CD4-positive, CD25-positive, alpha-beta regulatory T cell (primary cell): ENCODE measurements at places on chromosomes 6 and 20. TPM values are rescaled to one million over a fixed set of nuclear protein-coding genes. Genes with fewer than 3 reads are reported as not detected.

GRCh38 chr6:128519931-128520435 is 416 bp downstream of the PTPRK start:
- DNase-seq, result no peak
- peak overlapping the region; percentile 46 for H3K4me3 ChIP-seq
- peaks cover 18% of the 10 kb centered on the region for H3K4me1 ChIP-seq
- H3K27me3 ChIP-seq, result peaks cover 37% of the 10 kb centered on the region

DNA sequence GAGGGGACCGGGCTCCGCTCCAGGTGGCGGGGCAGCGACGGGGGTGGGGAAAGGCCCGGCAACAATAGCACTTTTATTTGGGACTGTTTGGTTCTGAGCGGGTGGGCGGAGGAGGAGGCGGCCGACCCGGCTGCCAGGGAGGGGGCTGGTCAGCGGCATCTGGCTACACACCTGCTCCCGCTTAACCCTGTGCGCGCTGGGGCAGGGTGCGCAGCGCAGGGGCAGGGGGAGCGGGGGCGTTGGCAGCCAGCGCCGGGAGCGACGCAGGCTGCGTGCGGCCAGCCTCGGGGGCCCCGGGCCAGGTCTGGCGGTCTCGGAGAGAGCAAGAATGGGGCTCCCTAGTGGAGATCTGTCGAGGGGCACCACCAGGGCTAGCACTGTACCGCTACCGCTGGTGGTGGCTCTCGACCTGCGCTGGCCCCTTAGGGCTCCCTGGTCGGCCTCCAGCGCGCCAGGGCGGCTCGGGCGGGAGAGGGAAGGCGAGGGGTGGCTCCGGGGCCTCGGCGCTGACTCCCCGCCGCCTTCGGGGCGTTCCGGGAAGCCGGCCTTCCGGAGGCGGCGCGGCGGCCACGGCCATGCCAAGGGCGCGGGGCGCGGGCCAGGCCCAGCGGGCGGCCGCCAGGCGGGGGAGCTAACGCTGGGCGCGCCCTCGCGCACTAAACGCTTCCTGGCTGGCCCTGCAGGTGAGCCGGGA is 92.4 kb downstream of the NCR2 start:
- H3K4me3 ChIP-seq, result no peak overlapping the region
- no peak for DNase-seq
- H3K27ac ChIP-seq, result no peak overlapping the region
- peaks cover 28% of the 10 kb centered on the region for H3K27me3 ChIP-seq
- H3K36me3 ChIP-seq, result no peaks in the 10 kb centered on the region
- peaks cover 23% of the 10 kb centered on the region for H3K4me1 ChIP-seq

Gene SNAI1
- 1.4 TPM for total RNA-seq

- peak; percentile 46 for DNase-seq
- peak within 1 kb of the TSS; percentile 84 for H3K4me3 ChIP-seq
- H3K4me1 ChIP-seq, result peaks cover 78% of the 10 kb centered on the region
- H3K27me3 ChIP-seq, result no peaks in the 10 kb centered on the region
- H3K36me3 ChIP-seq, result peaks cover 4% of the 10 kb centered on the region
Observed at GRCh38 chr6:32192608-32193039, at the start of gene GPSM3. TSS of gene GPSM3 (minus strand) at chr6:32192643. CDS start at chr6:32192513, 130 bp downstream.

Gene SPTLC3
- 0.54 TPM for total RNA-seq

Gene LAMA2
- 0.47 TPM for total RNA-seq

Gene MYH7B
- total RNA-seq, result 0.20 TPM

- H3K4me3 ChIP-seq, result no peak overlapping the region
- no peak for DNase-seq
- no peak overlapping the region for H3K27ac ChIP-seq
- no peaks in the 10 kb centered on the region for H3K27me3 ChIP-seq
- no peaks in the 10 kb centered on the region for H3K4me1 ChIP-seq
Observed at GRCh38 chr20:61957961-61958715, 107.5 kb downstream of the TAF4 start.

- no peak overlapping the region for H3K27ac ChIP-seq
- H3K27me3 ChIP-seq, result no peaks in the 10 kb centered on the region
- H3K4me3 ChIP-seq, result no peak overlapping the region
- no peak for DNase-seq
- no peaks in the 10 kb centered on the region for H3K4me1 ChIP-seq
- no peaks in the 10 kb centered on the region for H3K36me3 ChIP-seq
Observed at GRCh38 chr20:42435230-42435629, 754.5 kb downstream of the PTPRT start.

DNA sequence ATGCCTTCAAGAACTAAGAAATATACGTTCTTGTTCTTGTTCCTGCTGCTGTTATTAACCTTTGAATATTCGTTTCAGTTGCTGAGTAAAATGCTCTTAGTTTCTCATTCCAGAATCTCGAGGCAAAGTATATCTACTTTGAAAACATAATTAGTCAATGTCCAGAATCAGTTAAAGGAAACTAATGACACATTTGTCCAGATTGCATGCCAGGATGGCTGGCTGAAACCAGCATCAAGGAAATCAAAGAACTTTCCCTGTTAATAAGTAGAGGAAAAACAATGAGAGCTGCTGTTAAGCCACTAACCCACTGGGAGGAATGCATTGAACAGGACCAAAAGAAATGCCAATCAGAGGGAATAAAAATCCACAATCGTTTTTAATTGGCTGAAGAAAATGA is 196.9 kb downstream of the ALDH8A1 start:
- H3K36me3 ChIP-seq, result no peaks in the 10 kb centered on the region
- H3K4me3 ChIP-seq, result no peak overlapping the region
- H3K27me3 ChIP-seq, result peaks cover 7% of the 10 kb centered on the region
- no peaks in the 10 kb centered on the region for H3K4me1 ChIP-seq

Gene FOXF2
- total RNA-seq, result not detected

GRCh38 chr20:5786930-5787795 is 37.0 kb downstream of the SHLD1 start:
- H3K4me1 ChIP-seq, result peaks cover 3% of the 10 kb centered on the region
- no peak overlapping the region for H3K27ac ChIP-seq
- peaks cover 20% of the 10 kb centered on the region for H3K36me3 ChIP-seq
- H3K4me3 ChIP-seq, result no peak overlapping the region
- DNase-seq, result no peak

- H3K27ac ChIP-seq, result no peak overlapping the region
- no peak for DNase-seq
- no peaks in the 10 kb centered on the region for H3K27me3 ChIP-seq
- no peaks in the 10 kb centered on the region for H3K36me3 ChIP-seq
- H3K4me1 ChIP-seq, result no peaks in the 10 kb centered on the region
- no peak overlapping the region for H3K4me3 ChIP-seq
Observed at GRCh38 chr6:156727715-156728385, 49.3 kb upstream of the ARID1B start.

DNA sequence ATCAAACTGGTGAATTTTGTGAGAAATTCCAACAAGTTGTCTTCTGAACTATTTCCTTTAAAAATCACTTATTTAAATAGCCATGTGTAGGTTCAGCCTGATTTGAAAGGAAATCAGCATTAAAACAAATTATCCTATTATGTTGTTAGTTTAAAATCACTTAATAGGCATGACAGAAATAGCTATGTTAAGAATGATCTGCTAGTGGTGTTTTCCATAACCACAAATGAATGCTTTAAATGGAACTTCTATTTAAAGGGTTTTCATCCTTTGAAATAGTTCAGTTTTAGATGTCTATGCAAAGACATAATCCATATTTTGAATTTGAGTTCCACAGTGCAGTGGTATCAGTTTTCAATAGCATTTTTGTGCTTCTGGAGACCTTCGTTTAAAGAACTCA is 120.1 kb downstream of the PLEKHG1 start:
- H3K27ac ChIP-seq, result no peak overlapping the region
- no peaks in the 10 kb centered on the region for H3K36me3 ChIP-seq
- DNase-seq, result no peak
- H3K4me3 ChIP-seq, result no peak overlapping the region
- no peaks in the 10 kb centered on the region for H3K27me3 ChIP-seq
- no peaks in the 10 kb centered on the region for H3K4me1 ChIP-seq

Gene PI16
- total RNA-seq, result 62.2 TPM

GRCh38 chr6:167409079-167409478 is 84.2 kb downstream of the TTLL2 start:
- H3K4me1 ChIP-seq, result no peaks in the 10 kb centered on the region
- H3K4me3 ChIP-seq, result no peak overlapping the region
- no peak for DNase-seq
- no peaks in the 10 kb centered on the region for H3K27me3 ChIP-seq
- H3K36me3 ChIP-seq, result no peaks in the 10 kb centered on the region

GRCh38 chr6:431504-431903 is 40.0 kb downstream of the IRF4 start:
- H3K4me1 ChIP-seq, result peaks cover 12% of the 10 kb centered on the region
- no peaks in the 10 kb centered on the region for H3K36me3 ChIP-seq

Gene CRISP2
- total RNA-seq, result not detected

GRCh38 chr20:38579921-38580320 is 1.1 kb upstream of the ADIG start:
- H3K27ac ChIP-seq, result no peak overlapping the region
- H3K27me3 ChIP-seq, result no peaks in the 10 kb centered on the region
- H3K36me3 ChIP-seq, result peaks cover 19% of the 10 kb centered on the region
- H3K4me1 ChIP-seq, result no peaks in the 10 kb centered on the region
- no peak for DNase-seq

DNA sequence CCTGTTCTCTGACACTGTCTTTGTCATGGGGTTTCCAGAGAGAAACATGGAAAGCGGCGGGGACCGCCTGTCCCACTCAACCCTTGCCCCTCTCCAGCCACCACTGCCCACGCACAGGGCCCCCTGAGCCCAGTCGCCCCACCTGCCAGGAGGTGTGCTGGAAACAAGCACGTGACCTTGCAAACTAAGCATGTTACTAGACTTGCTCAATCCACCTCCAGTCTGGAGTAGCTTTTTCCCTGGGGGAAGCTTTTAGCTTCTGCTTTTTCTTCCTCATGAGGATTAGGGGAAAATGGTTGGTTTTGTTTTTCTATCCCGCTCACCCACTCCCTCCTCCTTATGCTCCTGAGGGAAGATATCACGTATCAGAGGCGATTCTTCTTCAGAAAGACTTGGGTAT is 105.7 kb downstream of the PLEKHG1 start:
- H3K4me3 ChIP-seq, result no peak overlapping the region
- no peak for DNase-seq
- no peak overlapping the region for H3K27ac ChIP-seq
- H3K27me3 ChIP-seq, result no peaks in the 10 kb centered on the region
- no peaks in the 10 kb centered on the region for H3K4me1 ChIP-seq

GRCh38 chr6:112100561-112100960 is 13.2 kb downstream of the FAM229B start:
- H3K4me1 ChIP-seq, result no peaks in the 10 kb centered on the region
- no peaks in the 10 kb centered on the region for H3K36me3 ChIP-seq
- peaks cover 16% of the 10 kb centered on the region for H3K27me3 ChIP-seq
- no peak for DNase-seq

DNA sequence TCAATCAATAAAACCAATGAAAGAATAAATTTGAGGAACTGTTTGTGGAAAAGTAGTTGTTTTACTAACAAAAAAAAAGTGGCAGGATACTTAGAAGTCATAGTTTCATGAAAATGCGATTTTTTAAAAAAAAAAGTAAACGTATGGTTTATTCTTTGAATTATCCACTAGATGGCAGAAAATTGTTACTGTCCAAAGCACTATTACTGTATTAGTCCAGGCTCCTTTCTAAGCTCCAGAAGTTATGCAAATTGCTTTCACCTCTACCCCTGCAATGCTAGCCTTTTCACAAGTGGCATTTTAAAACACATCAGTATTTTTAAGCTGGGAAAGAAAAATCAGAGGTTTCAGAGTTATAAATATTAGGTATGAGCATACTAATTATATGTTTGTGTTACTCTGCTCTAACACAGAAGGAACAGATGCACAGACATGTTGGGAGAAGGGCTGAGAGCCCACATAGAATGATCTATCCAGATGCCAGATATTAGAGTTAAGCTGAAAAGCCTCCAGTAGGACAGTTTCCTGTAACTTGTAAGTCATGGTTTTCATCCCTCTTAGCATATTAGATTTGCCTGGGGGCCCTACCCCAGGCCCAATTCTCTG is 63.9 kb downstream of the FHL5 start:
- no peaks in the 10 kb centered on the region for H3K36me3 ChIP-seq
- no peak overlapping the region for H3K27ac ChIP-seq
- H3K4me1 ChIP-seq, result no peaks in the 10 kb centered on the region
- no peak for DNase-seq
- no peak overlapping the region for H3K4me3 ChIP-seq

Gene EZR
- total RNA-seq, result 559 TPM

- no peak for DNase-seq
- H3K4me1 ChIP-seq, result peaks cover 13% of the 10 kb centered on the region
- peaks cover 31% of the 10 kb centered on the region for H3K27me3 ChIP-seq
- no peak overlapping the region for H3K27ac ChIP-seq
Observed at GRCh38 chr6:56949925-56950495, 4.9 kb upstream of the BEND6 start.

Gene BICRAL
- total RNA-seq, result 47.0 TPM

GRCh38 chr6:31122791-31123706 is 2.8 kb upstream of the CDSN start:
- no peaks in the 10 kb centered on the region for H3K36me3 ChIP-seq
- H3K27ac ChIP-seq, result no peak overlapping the region
- no peaks in the 10 kb centered on the region for H3K27me3 ChIP-seq
- DNase-seq, result no peak

Gene KIAA1755
- total RNA-seq, result not detected

- DNase-seq, result no peak
- H3K27ac ChIP-seq, result no peak overlapping the region
- H3K4me3 ChIP-seq, result no peak overlapping the region
- no peaks in the 10 kb centered on the region for H3K36me3 ChIP-seq
- H3K27me3 ChIP-seq, result peaks cover 31% of the 10 kb centered on the region
Observed at GRCh38 chr6:166168616-166169548, 1.2 kb upstream of the TBXT start.

GRCh38 chr20:2280082-2280481 is 15.7 kb upstream of the TGM3 start:
- peaks cover 6% of the 10 kb centered on the region for H3K27me3 ChIP-seq
- no peaks in the 10 kb centered on the region for H3K4me1 ChIP-seq
- H3K27ac ChIP-seq, result no peak overlapping the region
- no peaks in the 10 kb centered on the region for H3K36me3 ChIP-seq

Gene HUS1B
- total RNA-seq, result 4.8 TPM
